Tibial nerve (tissue), 4 donors: ENCODE measurements at places on chromosomes 2 and 18.

GRCh38 chr2:129059476-129059875, 740.8 kb upstream of the HS6ST1 start:
- H3K27ac ChIP-seq: no peak overlapping the region
- no peaks in the 10 kb centered on the region for H3K27me3 ChIP-seq
- H3K36me3 ChIP-seq: no peaks in the 10 kb centered on the region
- no peaks in the 10 kb centered on the region for H3K4me1 ChIP-seq

DNA sequence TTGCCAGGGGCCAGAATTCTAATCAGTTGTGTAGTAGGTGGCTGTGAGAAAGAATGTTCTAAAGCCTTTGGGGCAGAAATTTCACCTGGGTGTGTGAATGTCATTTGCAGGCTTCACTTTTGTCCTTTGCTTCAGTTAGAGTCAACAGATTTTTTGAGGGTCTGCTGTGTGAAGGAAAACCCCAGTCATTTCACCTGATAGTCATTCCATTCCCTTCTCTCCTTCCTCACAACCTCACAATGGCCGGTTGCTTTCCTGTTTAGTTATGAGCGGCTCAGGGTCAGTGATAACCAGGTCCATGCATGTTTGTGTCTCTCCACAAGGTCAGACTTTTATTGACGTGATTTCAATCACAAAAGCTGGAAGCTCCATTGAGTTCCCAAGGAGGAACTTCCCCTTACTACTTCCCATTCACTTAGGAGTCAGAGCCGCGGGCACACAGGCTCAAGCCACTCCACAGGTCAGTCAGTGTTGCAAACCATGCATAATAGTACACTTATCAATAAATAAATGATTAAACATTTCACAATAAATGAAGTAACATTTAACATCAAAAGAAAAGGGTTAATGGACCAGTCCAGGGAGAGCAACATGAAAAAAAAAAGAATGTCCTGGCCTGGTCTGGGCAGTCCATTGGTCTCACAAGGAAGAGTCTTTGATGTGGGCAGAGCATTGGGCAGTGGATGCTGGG, 74.3 kb downstream of the NPAS2 start:
- H3K27ac ChIP-seq: no peak overlapping the region
- H3K4me1 ChIP-seq: no peaks in the 10 kb centered on the region
- no peak overlapping the region for H3K4me3 ChIP-seq
- H3K36me3 ChIP-seq: no peaks in the 10 kb centered on the region
- H3K27me3 ChIP-seq: no peaks in the 10 kb centered on the region

- no peak overlapping the region for H3K27ac ChIP-seq
- no peaks in the 10 kb centered on the region for H3K27me3 ChIP-seq
- DNase-seq: no peak
These were observed 586.8 kb downstream of the DSC3 start for GRCh38 chr18:30455741-30456140.

GRCh38 chr2:225737556-225737955, 338.0 kb downstream of the NYAP2 start:
- no peaks in the 10 kb centered on the region for H3K36me3 ChIP-seq
- no peaks in the 10 kb centered on the region for H3K27me3 ChIP-seq
- H3K27ac ChIP-seq: no peak overlapping the region
- no peak overlapping the region for H3K4me3 ChIP-seq
- H3K4me1 ChIP-seq: peaks cover 5% of the 10 kb centered on the region

- no peak overlapping the region for H3K4me3 ChIP-seq
- H3K27ac ChIP-seq: no peak overlapping the region
- H3K36me3 ChIP-seq: peaks cover 26% of the 10 kb centered on the region
- no peaks in the 10 kb centered on the region for H3K4me1 ChIP-seq
- no peak for DNase-seq
These were observed 12.7 kb downstream of the DGUOK start for GRCh38 chr2:73939419-73939818.

DNA sequence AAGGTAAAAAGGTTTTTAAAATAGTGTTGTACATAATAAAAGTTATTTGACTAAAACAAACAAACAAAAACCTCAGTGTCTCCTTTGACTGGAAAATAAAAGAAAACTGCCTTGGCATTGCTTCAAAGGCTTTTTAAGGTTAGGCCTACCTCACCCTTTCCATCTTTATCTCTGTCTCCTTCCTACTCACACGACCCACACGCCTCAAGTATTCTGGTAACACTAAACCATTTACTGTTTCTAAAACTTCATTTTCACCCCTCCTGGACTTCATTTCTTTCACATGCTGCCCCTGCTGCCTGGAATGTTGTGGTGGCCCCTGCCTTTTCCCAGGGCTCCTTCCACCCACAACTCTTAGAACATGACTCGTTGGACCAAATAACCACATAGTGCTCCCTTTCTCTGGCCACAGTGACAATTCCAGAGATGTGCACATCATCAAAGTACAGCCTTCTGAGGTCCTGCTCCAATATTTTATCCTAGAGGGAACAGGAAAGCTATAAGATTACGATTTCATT, 54.0 kb downstream of the ERBB4 start:
- no peak overlapping the region for H3K4me3 ChIP-seq
- H3K27ac ChIP-seq: no peak overlapping the region
- H3K36me3 ChIP-seq: no peaks in the 10 kb centered on the region
- no peaks in the 10 kb centered on the region for H3K4me1 ChIP-seq
- no peak for DNase-seq

DNA sequence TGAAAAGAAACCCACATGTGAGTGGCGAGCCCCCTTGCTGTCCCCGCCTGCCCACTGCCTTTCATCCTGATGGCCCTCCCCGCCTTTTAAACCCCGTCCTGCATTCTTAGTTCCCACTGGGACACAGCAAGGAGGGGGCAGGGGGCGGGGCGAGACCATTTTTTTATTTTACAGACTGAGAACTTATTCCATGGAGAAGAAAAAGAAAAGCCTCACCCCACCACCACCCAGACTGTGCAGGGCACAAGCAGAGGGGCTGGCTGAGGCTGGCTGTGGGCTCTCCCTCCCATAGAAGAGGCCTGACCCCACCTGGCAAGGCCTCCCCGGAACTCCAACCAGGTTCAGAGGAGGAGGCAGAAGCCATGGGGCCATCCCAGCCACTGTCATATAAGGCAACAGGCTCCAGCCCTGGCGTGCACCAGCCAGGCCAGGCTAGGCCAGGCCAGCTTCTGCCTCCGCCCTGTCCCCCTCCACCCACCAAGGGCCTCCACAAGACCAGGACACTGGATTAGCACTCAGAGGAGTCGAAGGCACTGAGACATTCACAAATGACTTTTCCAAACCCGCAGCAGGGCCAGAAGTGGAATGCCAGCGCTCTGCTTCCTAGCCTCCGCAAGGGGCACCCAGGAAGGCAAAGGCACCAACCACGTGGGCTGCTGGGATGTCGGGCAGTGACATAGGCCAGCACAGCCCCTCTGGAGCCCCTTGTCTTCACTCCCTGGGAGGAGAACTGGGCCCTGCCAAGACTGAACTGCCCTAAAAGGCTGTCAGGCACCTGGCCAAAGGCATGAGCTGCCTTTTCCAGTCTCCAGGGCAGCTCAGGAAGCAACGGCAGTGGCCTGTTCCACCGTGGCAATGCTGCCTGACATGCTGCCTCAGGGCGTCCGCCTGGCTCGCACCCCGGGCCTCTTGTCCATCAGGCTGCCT, 37.5 kb upstream of the SEMA4C start:
- H3K36me3 ChIP-seq: no peaks in the 10 kb centered on the region
- H3K4me3 ChIP-seq: peak overlapping the region; percentile 43
- no peaks in the 10 kb centered on the region for H3K27me3 ChIP-seq
- H3K4me1 ChIP-seq: no peaks in the 10 kb centered on the region

DNA sequence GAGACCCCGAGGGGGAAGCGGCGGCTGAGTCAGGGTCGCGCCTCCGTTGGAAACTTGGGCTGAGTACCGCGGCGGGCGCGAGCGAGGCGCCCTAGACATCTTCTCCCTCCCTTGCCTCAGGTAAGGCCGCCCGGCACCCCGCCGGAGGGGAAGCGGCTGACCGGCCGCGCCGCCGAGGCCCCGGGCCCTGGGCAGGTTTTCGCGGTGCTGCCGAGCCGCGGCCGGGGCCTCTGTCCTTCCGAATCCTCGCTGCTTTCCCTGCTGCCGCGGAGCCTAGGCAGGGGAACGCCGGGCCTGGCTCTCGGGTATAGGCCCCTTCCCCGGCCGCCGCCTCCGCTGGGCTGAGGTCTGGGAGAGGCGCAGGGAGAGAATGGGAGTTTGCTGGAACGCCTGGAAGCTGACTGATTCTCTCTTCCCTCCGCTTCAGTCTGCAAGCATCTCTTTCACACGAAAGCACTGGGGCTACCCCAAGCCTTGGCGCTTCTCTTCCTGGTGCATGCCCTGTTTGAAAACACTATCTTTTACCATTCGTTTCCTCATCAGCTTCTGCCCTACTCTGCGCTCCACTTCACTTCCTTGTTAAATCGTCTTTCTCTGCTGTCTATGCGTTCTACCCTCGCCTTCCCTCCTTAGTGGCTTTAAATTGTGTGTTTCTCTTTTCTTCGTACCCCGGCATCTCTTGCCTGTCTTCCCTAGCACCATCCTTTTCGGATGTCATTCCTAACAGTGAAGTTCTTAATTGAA, 652 bp downstream of the PPM1B start:
- peak overlapping the region; percentile 67 for H3K4me3 ChIP-seq
- DNase-seq: no peak
- H3K27ac ChIP-seq: peak overlapping the region; percentile 99
- no peaks in the 10 kb centered on the region for H3K36me3 ChIP-seq
- peaks cover 39% of the 10 kb centered on the region for H3K4me1 ChIP-seq
- H3K27me3 ChIP-seq: no peaks in the 10 kb centered on the region

DNA sequence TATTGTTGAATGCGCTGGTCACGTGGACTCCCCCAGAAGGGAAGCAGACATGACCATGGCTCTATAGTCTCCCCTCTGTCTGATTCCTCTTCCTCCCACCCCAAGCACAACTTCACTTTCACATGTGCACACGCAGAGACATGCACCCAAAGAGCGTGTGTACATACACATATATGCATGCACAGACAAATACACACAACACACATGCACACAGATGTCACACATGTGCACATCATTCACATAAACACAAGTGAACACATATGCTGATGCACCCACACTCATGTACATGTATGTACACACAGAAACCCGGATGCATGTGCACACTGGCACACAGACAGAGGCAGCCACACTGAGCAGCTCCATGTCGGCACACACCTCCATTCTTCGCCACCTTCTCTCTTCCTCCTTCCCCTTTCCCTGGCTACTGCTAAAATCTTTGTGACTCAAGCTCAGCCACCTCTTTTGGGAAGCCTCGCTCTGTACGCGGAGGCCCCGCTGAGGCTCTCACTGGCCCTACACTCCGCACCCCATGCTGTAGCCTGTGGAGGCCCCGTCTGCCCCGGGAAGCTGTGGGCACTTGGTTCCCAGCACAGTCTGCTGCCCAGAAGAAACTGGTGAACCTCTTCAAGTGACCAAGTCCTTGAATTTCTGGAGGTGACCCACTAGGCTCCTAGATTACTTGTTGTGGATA, 101.6 kb upstream of the TEX51 start:
- H3K4me1 ChIP-seq: no peaks in the 10 kb centered on the region
- no peak overlapping the region for H3K27ac ChIP-seq
- H3K27me3 ChIP-seq: peaks cover 8% of the 10 kb centered on the region
- no peak overlapping the region for H3K4me3 ChIP-seq
